Ovary (tissue), 10 donors: ENCODE measurements at places on chromosomes 3 and 15. TPM values are rescaled to one million over a fixed set of nuclear protein-coding genes. Genes with fewer than 3 reads are reported as not detected.
A peak's percentile ranks its signal among the peaks of the same experiment; 100 is the strongest.

IL20RB gene
- 0.35 TPM for total RNA-seq

- DNase-seq = no peak
These were observed 4.3 kb upstream of the RBP2 start for GRCh38 chr3:139480585-139480984.

ACAN gene
- total RNA-seq = 0.11 TPM

GRCh38 chr3:160919942-160920341 is 163.9 kb downstream of the PPM1L start:
- no peak for DNase-seq

GRCh38 chr3:8519774-8520448 is 18.3 kb downstream of the LMCD1 start:
- DNase-seq = no peak

DNA sequence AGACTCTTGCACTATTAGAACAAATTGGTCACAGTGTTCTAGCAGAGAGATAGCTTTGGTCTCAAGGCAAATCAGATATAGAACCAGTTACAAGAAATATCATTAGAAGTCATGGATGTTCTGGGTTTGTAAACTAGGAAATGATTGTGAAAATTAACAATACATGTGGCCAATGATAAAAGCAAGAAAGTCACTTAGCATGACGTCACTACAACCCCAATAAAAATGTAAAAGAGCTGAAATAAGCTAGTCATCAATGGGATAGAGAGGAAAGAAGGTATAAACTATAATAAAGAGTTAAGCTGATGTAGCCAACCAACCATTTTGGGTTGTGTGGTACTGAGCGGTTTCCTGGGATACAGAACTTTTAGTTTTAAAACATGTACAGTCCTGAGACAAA is 32.1 kb upstream of the KCNH8 start:
- no peak for DNase-seq

FBXW12 gene
- not detected for total RNA-seq

DNA sequence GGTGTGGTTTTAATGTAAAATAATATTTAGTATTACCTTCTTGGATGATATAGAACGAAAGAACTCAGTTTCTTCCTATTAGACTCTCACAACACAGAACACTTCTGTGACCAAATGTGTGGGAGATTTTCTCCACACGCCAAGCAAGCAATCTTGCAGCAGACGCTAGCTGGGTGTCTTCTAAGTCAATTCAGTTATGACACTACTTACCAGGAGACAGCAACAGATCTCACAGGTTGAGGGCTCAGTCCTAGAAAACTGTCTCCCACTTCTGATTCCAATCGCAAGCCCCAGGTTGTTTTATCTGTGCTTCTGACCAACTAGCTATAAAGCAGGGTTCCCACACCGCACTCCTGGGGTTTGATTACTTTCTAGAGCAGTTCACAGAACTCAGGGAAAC is 41.2 kb downstream of the HERC1 start:
- DNase-seq = no peak

- DNase-seq = no peak
These were observed 50.2 kb upstream of the PRR20G start for GRCh38 chr3:127337911-127338531.

DNA sequence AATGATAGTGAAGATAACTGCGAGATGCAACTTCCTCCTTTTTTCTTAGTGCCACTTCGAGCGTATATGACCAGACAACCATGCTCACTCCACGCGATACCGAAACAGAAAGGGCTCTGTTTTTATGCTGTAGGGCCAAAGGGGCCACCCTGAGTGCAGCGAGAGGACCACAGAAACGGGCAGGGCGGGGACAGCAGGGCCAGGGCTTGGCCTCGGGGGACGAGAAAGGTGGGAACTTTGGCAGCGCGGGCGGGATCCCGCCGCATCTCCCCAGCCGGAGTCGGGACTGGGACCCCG is 483 bp downstream of the VPS13C start:
- DNase-seq = peak; percentile 37

- DNase-seq = no peak
These were observed 28.4 kb upstream of the SMAD3 start for GRCh38 chr15:67036775-67037555.

DNA sequence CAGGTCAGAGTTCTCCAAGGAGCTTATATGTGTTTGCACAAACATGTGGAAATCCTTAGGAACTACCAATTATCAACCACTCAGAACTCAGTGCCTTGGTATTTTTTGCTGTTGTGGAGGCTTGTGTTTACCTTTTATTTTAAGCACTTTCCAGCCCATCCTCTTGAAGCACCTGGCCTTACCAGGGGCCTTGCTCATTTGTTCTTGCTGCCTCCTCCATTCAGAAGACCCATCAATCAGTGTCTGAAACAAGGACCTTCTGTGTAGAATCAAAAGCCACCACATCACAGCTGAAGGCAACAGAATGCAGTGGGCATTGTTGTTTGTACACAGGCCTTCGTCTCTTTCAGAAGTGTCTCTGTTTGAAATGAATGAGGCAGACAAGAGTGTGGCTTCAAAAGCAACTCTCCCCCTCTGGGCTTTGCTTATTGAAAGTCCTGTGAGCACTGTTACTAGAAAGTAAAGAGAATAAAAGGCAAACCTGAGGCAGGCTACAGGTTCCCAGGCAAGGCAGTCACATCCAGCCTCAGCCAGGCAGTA is 24.5 kb upstream of the LIPC start:
- DNase-seq = no peak
